HFF-Myc (cell line): ENCODE measurements at places on chromosomes 3 and 15.

GRCh38 chr3:52801839-52802238 lies 7.2 kb downstream of the ITIH3 start:
- no peak for DNase-seq

DNA sequence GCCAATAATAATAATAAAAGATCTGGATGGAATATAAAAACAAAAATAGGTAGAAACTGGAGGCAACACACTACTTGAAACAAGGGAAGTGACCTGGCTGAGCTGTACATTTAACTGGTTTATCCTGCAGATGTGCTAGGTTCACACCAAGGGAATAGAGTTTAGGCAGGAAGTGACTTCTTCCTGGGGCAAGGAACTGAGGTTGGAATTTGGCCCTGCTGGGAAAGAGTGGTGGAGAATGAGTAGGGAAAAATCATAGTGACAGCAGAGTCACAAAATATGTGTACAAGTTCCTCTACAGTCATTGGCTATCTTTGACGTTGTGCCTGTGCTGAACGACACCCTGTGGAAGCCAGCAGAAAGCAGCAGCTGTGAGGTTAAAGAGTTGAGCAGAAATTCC lies 44.1 kb downstream of the ARHGAP11B start:
- no peak for DNase-seq

GRCh38 chr3:49642708-49643145 lies 31.4 kb upstream of the APEH start:
- DNase-seq: no peak

GRCh38 chr3:34196914-34197313 lies 398.5 kb downstream of the PDCD6IP start:
- no peak for DNase-seq

GRCh38 chr3:134143828-134144401 lies 106.7 kb downstream of the RYK start:
- no peak for DNase-seq

GRCh38 chr3:161217496-161217895 lies 3.6 kb upstream of the NMD3 start:
- no peak for DNase-seq

- no peak for DNase-seq
Measured at GRCh38 chr3:106640353-106640752, 736.9 kb upstream of the CCDC54 start.

DNA sequence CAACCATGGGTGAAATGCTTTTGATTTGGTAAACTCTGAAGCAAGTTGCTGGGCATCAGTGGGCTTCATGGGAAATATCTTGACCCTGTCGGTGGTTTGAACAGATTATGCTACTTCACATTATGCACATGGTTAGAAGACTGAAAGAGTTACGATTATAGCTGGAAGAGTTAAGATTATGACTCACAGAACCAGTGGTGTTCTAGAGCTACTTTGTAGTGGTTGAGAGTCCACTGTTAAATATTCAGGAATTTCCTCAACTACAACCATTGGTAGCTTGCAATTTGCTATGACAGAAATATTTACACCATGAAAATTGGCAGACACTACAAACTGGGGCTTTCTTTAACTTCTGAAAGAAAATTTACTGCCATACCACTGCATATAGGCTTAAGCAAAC lies 99.3 kb downstream of the GADL1 start:
- no peak for DNase-seq

DNA sequence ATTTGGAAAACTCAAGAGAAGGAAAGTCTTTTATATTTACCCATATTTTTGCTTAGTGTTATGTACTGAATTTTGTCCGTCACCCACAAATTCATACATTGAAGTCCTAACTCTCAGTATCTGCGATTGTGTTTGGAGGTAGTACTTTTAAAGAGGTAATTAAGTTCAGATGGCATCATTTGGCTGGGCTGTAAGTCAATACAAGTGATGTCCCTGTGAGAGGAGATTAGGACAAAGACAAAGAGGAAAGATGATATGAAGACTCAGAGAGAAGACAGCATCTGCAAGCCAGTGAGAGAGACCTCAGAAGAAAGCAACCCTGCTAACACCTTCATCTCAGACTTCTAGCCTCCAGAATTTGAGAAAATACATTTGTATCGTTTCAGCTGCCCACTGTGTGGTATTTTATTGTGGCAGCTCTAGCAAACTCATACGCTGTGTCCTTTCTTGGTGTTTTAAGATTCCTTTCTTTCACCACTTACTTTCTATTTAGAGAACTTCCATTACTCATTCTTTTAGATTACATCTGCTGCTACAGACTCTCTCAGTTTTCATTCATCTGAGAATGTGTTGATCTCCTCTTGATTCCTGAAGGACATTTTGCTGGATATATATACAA lies 17.0 kb downstream of the LRCH3 start:
- no peak for DNase-seq

DNA sequence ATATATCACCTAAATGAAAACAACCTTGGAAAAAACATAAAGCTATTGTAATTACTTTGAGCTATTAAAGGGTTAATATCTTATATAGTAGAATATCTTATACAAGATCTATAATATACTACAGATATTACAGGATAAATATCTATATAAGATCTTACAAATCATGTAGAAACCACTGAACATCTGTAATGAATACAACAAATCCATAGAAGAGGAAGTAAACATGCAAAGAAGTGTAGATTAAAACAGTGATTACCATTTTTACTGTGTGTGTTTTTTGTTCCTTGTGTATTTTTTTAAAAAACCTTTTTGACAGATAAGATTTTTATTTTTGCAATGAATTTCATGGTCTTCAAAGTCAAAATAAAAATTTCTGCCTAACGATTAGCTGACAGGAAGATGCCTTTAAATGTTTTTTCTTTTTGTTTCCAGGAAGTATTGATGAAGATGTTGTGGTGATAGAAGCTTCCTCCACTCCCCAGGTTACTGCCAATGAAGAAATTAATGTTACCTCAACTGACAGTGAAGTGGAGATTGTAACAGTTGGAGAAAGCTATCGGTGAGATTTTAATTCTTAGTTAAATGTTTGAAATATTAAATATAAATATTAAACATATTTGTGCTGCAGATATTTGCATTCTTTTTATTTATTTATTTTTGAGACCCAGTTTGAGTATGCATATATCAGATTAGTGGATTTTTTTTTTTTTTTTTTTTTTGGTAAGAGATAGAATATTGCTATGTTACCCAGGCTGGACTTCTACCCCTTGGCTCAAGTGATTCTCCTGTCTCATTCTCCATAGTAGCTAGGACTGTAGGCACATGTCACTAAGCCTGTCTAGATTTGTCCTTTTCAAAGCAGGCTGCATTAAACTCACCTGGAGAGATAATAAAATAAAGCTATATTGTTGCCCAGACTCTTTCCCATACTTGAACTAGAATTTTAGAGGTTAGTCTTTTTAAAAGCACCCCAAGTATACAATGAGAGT lies 52.8 kb upstream of the CCNB2 start:
- DNase-seq: no peak

DNA sequence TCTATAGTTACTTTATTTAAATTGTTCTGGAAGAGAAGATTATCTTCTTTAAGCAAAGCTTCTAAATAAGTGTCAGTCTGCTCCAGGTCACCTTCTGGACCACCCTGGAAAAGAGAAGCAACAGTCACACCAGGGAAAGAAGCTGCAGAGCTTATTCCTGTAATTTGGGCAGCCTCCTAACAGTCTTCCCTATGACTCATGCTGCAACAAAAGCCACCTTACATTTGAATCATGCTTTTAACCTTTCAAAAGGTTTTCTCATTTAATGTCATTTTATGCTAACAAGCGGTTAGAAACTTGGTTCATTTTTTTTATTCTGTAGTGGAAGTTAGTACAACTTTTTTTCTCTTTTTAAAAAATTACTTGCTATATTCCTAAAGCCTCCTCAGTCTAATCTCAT lies 5.3 kb upstream of the GUCA1C start:
- no peak for DNase-seq

- DNase-seq: no peak
Measured at GRCh38 chr15:38610748-38611147, 46.1 kb upstream of the RASGRP1 start.

- DNase-seq: no peak
Measured at GRCh38 chr3:140816372-140817195, 125.1 kb upstream of the SLC25A36 start.

DNA sequence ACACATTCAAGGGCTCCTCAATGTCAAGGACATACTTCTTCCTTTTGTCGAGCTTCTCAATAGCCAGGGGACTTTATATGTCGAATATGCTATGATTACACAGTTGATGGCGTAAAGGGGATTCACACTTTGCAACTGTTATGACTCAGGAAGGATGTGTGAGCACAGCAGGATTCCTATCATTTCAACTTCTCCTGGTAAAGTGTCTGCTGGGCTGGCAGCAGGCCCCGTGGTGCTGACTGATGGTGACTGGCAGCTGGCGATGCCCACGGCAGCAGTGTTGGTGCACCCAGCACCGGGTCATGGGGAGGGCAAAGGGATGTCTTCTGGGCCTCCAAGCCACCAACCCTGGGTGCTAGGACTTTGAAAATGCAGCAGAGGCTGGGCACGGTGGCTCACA lies 44.8 kb upstream of the GNB5 start:
- DNase-seq: no peak

GRCh38 chr3:69696367-69696766 lies 42.9 kb upstream of the MITF start:
- DNase-seq: no peak

- DNase-seq: no peak
Measured at GRCh38 chr15:70651303-70651845, 112.0 kb downstream of the UACA start.

DNA sequence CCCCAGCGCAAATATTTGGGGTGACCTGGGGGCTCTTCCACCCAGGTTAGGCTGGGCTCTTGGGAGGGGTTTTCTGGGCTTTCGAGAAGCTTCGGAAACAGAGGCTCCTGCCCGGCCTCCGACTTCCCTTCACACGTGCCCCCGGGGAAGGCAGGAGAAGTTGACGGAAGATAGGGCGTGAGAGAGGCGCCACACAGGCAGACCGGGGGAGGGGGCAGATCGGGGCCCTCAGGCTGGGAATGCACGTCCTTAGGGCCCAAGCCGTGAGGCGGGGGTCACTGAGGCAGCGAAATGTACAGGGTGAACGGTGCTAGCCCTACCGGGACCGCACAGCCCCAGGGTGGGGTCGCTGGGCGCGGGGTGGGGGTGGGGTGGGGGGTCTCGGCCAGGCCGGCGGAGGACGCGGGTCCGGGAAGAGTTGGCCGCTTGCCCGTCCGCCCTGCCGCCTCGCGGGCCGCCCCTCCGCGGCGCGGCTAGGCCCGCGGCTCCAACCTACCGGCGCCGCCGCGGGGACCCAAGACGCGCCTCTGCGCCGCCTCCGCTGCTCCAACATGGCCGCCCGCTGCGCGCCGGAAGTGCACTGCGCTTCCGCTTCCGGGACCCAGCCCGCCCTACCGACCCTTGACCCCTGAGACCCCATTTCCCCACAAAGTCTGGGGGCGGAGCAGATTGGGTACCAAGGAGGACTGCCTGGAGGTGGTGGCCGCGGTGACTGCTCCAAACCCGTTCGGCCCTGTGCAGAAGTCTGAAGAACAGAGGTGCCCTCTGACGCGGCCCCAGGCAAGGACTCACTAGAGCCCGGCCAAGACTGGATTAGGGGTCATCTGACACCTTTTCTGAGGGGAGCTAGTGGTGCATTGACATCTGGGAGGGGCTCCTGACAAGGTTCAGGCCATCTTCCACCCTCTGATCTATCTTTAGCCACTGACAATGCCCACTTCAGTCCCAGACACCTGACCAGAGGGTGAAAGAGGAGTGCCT lies at the start of gene CCDC71:
Gene CCDC71 (minus strand): TSS at position 561 of the 981 bp plus-strand sequence. CDS start 2,123 bp downstream, outside the sequence.
- peak; percentile 45 for DNase-seq

GRCh38 chr15:50181969-50182218 lies at the start of gene SLC27A2:
SLC27A2 (plus strand) TSS chr15:50182196; CDS start chr15:50182428, 232 bp downstream.
- DNase-seq: no peak

DNA sequence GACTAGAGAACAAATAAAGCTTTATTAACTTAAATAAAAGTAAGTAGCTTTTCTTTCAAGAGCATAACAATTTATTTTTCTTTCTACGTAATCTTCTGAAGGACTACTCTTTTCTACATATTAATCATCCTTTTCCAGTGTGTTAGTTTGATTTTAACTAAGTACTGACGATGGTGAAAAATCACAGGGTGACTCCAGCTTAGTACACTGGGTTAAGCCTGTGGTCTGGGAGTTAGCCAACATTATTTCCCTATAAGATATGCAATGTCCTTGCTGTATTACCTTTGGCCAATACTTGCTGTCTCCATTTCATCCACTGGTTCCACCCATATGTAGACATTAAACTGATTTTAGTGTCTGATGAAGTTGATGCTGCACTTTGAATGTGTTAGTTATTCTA lies 508.6 kb upstream of the SUCLG2 start:
- no peak for DNase-seq

- DNase-seq: no peak
Measured at GRCh38 chr15:80816049-80816653, 37.0 kb downstream of the CEMIP start.

DNA sequence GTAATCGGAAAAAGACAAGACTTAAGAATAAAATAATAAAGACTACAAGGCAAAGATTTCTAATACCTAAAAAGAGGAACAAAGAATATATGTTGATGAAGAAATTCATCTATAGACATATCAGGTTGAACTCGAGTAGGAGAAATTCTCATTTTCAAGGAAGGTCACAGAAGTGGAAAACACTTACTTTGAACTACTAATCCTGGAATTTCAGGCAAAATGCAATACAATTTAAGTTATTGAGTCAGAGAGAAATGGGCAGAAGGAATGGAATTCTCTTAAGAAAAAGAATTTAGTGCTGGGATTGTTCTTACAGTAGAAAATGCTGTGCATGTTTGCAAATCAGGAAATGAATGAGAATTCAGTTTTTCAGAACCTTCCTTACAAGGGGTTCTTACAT lies 135.9 kb upstream of the TGFBR2 start:
- no peak for DNase-seq

DNA sequence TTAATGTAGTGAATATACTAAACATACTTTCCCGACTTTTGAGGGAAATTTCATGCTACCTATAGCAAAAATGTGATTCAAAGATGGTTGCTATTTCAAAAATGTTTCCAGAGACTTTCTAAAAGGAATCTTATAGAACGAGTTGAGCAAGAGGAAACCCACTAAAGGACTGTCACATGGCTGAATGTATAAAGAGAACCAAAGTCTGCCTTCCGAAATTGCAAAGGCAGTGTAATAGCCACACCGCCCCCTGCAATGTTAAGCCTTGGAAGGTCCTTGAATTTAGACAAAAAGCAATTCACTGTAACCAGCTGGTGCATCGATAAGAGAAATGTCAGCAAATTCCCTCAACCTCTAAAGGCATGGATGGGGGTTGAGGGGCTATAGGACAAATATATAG lies 142.8 kb downstream of the CHL1 start:
- DNase-seq: no peak

DNA sequence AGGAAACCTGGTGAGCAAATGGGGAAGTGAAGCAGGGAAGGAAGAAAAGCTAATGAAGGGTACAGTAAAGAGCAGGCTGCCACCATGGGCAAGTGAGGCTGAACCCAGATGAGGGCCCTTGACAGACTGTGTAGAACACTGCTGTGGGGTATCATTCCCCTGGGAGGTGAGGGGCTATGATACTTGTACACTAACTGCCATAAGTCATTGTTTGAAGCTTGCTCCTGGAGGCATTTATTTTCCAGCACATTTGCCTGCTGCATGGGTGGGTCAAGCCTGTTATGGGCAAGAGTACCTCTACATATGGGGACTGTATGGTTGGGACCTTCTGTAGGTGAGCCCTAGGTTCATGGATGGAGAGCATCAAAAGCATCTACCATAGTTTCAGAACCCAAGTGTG lies 57.4 kb downstream of the POMGNT2 start:
- DNase-seq: no peak
